ENCODE measurements at places on chromosomes 13 and 19.

DNA sequence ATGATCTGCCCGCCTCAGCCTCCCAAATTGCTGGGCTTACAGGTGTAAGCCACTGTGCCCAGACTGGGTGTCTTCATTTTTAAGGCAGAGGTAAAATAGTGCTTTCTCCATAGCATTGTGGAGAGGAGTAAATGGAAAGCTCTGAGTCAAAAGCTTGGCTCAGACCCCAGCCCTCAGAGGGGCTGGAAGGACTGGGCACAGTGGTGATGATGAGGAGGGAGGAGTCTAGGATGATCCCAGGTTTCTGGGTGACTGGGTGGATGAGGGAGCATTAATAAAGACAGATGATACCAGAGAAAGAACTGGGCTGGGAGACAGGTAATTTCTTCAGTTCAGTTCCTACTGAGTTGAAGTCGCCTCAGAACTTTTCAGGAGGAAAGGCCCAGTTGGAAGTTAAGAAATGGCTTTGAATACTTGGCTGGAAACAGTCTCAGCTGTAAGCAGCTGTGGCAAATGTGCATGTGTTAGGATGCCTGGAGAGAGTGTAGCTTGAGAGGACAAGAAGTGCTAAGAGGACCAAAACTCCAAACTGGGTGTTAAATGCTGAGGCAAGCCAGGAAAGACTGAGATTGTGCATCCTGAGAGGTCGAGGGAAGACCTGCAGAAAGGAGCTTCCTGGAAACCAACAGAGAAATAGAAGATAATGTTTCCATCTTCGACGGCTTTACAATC is 37.1 kb upstream of the MEDAG start:
- no peak for DNase-seq

DNA sequence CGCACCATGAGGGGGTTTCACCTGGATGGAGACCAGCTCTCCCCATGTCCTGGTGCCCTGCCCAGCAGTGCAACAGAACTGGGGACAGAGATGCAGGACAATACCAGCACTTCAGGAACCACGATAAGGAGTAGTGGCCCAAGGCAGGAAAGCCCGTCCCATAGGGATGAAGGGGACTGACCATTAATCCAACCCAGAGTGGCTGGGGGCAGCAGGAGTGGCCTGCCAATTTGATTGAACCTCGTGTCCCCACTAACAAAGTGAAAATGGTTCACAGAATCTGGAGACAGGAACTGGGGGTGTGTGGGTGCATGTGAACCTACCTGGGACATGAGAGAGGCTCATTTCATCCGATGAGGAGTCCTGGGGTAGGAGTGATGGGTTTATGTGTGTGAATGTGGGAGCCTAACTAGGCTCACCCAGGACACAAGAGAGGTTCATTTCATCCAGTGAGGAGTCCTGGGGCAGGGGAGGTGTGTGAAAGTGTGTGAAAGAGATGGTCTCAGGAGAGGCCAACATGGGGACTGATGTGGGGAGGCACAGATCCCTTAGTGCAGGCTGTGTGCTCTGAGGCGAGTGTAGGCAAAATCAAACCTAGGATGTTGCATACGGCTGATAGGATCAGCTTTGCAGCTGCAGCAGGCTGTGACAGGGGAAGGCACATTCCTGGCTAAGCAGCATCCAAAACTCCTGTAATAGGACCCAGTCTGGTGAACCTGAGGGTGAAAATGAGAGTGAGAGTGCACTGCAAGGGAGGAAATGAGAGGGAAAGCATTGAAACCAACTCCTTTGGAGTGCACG is 98.2 kb downstream of the ZNF429 start:
- no peak for DNase-seq

DNA sequence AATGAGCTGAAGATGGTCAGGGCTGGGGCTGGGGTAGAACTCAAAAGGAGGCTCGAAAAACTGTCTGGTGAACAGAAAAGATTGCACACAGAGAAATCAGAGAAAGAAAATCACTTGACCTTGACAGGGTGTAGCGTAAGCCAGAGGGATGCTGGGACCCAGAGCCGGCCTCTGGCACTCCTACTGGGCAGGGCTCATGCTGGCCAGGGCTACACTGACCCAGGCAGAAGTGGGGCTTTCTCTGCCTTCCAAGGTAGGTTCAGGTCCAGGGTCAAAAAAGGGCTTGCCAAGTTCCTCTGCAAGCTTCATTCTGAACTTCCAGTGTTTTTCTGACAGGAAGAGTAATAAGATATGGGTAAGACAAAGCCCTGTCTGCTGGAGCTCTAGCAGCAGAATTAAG is 56.2 kb downstream of the LATS2 start:
- DNase-seq, result no peak

DNA sequence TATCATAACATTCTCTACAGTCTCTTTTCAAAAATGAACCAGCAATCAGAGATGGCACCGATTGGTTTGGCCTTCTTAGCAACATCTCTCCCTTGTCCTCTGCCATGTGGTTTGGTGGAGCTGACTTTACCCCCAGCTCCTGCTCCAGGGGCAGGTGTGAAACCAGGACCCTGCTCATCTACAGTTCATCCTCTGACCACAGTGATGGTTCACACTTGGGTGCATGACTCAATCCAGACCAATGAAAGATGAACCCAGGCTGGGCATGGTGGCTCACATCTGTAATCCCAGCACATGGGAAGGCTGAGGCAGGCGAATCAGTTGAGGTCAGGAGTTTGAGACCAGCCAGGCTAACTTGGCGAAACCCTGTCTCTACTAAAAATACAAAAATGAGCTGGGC is 33.6 kb upstream of the FFAR2 start:
- DNase-seq, result no peak

- DNase-seq, result no peak
These were observed 92.2 kb downstream of the DCLK1 start for GRCh38 chr13:36038785-36039555.

DNA sequence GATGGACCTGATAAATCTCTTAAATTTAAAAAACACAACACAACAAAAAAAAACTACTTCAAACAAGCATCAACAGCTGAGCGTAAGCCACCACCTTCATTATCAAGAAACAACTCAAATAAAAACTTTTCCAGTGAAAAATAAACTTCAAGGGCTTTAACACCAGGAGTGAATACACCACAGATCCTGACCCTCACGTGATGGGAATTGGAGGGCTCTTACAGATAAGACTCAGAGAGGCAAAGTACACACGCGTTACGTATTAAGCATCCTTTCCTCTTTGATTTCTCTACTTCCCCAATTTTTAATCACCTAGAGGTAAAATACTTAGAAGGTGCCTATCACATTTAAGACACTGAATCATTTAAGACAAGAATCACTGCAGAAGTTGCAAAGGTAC is 573 bp upstream of the STARD13 start:
- DNase-seq, result no peak

- DNase-seq, result no peak
These were observed 671 bp upstream of the SLC46A3 start for GRCh38 chr13:28719227-28720055.

Data from NCI-H2171 (cell line).